ENCODE measurements at places on chromosomes 2 and 18.
A peak's percentile ranks its signal among the peaks of the same experiment; 100 is the strongest.

GRCh38 chr2:60492548-60492947 lies 60.9 kb downstream of the BCL11A start:
- DNase-seq: no peak

DNA sequence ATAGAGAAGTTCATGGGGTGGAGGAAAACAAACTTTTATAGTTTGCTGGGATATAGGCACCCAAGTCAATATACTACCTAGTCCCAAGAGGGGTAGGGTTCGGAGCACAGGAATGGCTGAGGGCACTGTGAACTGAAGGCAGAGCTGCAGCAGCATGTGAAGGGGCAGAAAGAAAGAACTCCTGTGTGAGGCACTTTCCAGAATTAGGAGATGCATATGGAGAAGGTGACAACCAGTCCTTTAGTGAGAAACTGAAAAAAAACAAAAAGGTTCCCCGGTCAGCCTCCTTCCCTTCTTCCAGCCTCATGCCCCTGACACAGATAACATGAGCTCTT lies 429.1 kb downstream of the DSC3 start:
- no peak for DNase-seq

DNA sequence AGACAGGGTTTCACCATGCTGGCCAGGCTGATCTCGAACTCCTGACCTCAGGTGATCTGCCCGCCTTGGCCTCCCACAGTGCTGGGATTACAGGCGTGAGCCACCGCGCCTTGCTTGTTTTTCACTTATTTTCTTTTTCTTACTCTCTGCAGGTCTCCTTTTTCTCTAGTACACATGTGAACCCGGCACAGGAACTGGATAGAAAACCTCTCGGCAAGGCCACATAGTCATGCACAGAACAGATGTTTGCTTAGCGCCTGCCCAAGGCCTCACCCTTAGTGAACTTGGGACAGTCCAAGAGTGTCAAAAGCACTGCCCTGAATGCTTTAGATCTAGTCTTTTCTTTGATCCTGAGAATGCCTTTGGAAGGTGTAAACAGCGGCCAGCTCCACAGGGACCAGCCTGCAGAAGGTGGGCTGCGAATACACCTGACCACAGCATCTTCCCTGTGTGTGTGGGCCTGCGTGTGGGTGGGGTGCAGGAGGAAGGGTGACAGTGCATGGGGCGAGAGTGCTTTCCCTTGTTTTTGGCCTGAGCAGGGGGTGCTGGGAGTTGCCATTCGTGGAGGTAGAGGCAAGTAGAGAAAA lies 27.0 kb downstream of the IMPA2 start:
- DNase-seq: peak; percentile 55

- peak; percentile 15 for DNase-seq
These were observed 20.8 kb upstream of the MGAT5 start for GRCh38 chr2:134232868-134233727.

- DNase-seq: no peak
These were observed 475.0 kb downstream of the RNF144A start for GRCh38 chr2:7392076-7392787.

DNA sequence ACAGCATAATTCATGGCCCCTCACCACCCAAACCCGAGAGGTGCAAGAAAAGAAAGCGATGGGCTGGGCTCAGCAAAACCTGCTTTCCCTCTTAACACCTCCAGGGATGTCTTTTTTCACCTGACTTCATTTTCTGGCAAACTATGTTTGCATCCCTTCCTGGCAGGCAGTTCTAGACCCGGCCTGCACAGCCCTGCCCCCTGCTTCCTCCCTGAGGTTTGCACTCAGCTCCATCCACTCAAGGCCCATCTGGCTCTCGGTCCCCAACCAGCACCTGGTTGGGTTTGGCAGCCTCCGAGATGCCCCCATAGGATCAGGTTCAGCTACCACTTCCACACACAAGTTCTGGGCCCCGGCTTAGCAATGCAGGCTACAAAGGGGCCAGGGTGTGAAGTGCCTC lies 185.7 kb downstream of the SMAD7 start:
- no peak for DNase-seq

DNA sequence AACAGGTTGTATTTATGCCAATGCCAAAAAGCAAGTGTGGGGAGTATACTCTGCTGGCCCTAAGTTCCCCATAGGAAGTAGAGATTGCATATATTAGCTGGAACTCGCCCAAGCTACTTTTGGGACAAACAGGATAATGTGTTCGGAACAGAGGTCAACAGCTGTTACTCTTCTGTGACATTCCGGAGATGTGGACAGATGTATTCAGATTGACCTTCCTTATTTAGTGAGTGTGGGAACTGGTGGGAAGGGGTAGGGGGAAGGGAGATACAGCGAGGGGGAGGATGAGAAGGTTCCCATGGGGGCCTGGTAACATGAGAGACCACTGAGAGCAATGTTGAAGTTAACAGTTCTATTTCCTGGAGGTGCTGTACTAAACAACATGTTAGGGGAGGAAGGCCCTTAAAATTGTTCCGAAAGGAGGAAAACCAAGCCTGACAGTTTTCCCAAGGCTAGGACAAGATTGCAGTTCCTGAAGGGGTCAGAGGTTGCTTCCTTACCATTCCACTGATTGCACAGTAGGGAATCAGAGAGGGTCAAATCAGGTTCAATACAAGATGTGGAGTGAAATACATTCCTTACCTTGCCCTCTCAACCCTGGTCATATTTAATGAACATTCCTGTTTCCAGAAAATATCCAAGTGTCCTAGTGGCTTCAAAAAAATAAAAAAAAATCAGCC lies 14.3 kb upstream of the CD28 start:
- no peak for DNase-seq

DNA sequence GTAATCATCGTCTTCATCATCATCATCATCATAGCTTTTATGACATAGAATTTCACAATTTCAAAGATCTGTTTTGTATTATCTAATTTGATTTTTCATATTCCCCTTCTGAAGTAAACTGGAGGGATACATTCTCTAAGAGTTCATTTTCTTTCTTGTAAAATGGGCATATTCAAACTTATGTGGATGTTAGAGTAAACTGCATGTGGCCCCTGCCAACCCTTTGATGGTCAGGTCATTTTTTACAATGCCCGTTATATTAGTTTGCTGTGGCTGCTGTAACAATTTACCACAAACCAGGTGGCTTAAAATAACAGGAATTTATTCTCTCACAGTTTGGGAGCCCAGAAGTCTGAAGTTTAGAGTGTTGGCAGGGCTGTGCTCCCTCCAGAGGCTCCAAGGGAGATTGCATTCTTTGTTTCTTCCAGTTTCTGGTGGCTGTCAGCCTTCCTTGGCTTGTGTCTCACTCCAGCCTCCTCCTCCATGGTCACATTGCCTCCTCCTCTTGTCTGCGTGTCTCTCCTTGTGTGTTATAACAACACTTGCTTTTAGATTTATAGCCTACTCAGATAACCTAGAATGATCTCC lies 127.5 kb upstream of the MMADHC start:
- peak; percentile 71 for DNase-seq

DNA sequence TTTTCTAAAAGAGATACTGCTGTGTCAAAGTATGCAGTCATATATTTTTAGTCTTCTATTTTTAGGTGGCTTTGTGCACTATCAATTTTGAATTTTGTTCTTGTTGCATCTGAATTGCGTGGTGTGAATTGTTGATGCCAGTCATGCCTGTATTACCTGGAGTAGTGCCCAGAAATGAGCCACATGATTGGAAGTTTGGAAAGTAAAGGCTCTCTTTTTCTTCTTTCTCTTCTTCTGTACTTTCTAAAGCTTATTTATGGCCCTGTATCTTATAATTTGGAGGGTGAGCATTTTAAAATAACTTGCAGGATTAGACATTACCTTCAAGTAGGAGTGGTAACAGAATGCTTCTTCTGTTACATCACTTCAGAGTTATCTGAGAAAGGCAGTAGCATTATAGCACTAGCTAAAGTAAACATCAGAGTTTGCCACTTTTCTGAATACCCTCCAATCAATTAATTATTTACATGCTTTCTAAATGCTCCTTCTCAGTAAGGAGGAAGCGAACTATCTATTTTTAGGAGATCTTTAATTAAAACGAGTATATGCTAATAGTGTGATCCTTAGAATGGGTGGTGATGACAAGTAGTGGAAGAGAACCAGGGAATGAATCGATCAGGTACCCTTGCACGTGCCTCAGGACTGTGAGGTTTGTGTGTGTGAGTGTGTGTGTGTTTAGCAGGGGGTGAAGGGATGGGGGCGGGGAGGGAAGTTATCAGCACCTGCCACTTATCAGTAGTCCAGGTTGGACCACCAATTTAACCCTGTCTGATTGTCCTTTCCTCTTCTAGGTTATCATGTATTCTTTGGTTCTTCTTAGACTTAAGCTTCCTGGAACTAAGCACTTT lies 112.5 kb downstream of the MAP3K20 start:
- no peak for DNase-seq

- DNase-seq: no peak
These were observed 22.5 kb downstream of the MOB4 start for GRCh38 chr2:197538412-197538811.

DNA sequence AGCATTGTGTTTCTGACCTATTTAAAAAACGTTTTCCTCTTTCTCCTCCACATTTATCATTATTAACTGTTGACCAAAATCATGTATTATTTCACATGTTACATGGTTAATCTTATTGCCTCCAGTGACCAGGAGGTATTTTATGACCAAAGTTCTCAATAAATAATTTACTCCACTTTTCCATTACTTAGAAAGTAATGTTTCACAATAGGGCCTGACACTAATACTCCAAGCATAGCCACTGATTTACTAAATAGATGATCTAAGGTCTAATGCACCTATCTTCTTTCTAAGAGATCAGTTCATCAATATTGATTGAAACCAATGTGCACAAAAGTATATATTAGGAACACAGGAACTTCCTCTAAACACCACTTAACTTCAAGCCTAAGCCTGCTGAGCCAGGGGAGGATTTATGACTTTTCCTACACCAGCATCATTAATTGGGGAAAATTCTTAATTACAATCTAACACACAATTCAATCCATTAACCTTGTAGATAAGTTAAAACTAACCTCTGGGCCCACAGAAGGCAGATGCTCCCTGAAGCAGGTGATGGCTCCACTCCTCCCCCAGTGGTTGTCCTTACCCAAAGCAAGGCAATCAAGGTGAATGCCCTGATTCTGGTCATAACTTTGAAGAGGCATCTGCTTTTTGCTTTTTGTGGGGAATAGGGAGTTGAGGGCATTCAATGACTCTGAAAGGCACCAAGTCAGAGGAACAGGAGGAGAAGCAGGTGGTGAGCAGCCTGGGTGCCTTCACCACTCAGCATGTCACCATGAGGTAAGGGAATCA lies 33.9 kb downstream of the RBMS1 start:
- no peak for DNase-seq

DNA sequence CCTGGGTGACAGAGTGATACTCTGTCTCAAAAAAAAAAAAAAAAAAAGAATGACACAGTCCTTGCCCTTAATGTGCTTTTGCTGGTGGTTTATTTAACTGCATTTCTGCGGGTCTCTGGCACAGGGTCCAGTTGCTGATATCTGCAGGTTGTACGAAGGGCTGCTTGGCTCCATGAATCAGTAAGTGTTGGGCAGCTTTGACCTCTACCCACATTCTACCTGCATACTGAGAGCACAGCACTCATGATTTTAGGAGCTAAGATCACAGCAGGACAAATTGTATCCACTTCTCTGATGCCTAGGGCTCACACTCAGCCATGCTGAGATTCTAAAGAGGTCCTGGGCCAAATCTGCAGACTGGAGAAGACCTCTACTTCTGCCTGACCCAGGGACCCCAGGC lies 119.4 kb upstream of the MYCN start:
- no peak for DNase-seq

- DNase-seq: no peak
These were observed 153.3 kb downstream of the PTPRM start for GRCh38 chr18:7720395-7720794.

DNA sequence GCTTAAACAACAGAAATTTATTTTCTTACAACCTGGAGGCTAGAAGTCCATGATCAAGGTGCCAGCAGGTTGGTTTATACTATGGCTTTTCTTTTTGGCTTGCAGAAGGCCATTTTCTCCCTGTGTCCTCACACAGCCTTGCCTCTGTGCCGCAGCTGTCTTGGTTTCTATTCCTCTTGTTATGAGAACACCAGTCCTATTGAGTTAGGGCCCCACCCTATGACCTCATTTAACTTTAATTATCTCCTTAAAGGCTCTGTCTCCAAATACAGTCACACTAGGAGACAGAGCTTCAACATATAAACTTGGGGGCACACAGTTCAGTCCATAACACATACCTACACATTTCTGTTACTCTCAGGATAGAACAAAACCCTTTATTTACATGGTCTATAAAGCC lies 17.3 kb upstream of the RHOB start:
- DNase-seq: no peak

- no peak for DNase-seq
These were observed 59.8 kb downstream of the NDUFA10 start for GRCh38 chr2:239965318-239965717.

GRCh38 chr2:47056868-47057686 lies 98.0 kb downstream of the STPG4 start:
- DNase-seq: no peak

- DNase-seq: no peak
These were observed 174.8 kb downstream of the TWIST2 start for GRCh38 chr2:239022437-239023260.

GRCh38 chr18:78073275-78073674 lies 823.6 kb downstream of the GALR1 start:
- no peak for DNase-seq

DNA sequence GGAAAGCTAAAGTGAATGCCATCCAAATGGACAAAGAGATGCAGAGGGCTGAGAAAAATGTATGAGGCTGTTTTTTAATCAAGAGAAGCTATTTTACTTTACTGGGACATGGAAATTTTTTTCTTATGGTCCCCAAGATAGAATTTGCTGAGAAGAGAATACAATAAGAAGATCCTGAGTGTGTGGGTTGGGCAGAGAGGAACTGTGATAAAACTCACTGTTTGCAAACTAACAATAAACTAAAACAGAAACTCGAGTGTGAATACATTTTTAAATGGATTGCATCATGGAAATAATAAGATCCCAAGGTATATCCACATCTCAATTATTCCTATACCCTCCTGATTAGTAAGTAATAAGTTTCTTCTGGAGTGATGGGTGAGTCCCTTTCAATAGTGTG lies 4.4 kb downstream of the NEB start:
- DNase-seq: no peak

DNA sequence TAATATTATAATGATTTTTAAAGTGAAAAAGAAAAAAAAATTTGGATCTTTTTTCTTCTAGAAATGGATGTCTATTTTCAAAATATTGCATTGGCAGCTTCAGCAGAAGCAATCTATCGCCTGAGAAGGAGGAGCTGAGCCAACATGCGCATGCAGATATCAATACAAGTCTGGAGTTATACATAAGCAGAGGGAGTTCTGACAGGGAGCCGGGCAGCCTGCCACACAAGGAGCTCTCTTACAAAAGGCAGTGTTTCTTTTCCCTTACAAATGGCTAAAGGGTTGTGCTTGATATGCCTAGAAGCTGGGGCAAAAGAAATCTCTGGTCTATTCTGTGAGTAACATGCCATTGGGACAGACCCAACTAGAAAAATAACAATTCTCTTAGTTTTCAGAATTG lies 291.9 kb upstream of the TRIB2 start:
- no peak for DNase-seq

- DNase-seq: peak; percentile 31
These were observed 61.1 kb downstream of the MEIS1 start for GRCh38 chr2:66495788-66496640.

DNA sequence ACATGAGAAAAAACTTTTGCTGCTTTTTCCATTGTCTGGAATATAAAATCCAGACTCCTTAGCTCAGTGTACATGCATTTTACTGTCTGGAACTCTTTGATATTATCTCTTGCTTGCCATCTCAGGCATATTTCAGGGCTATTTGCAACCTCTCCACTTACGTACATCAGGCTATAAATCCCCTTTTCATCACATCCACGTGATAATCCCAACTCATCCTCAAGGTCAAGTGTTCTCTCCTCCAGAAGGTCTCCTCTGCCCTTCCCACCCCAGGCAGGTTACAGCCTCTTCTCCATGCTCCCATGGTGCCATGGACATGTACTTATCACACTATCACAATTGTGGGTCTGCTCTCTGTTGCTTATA lies 202.5 kb upstream of the RBMS1 start:
- DNase-seq: no peak

Data from HT-29 (cell line).